HT1080 (cell line): ENCODE measurements at places on chromosomes 1 and 21. TPM values are rescaled to one million over a fixed set of nuclear protein-coding genes. Genes with fewer than 3 reads are reported as not detected.

KCND3 gene
- not detected in 2 replicates for total RNA-seq

DNA sequence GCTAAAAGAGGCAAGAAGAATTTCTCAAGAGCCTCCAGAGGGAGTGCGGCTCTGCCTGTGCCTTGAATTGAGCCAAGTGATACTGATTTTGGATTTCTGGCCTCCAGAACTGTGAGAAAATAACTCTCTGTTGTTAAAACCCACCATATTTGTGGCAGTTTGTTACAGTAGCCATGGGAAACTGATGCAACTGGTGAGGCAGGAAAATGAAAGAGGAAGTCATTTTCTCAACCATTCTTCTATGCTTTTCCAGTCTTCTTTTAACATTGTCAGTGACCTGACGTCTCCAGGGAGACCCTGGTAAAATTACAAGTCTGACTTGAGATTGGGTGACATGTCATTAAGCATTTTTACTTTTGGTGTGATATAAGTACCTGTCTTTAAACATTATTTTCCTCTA lies 5.8 kb downstream of the OR6P1 start:
- DNase-seq, result no peak

GRCh38 chr1:115755456-115756370 lies 12.8 kb downstream of the CASQ2 start:
- DNase-seq, result no peak

MMP23B gene
- total RNA-seq, result not detected in 2 replicates

C1QTNF12 gene
- 0.40 and 1.5 TPM in 2 replicates for total RNA-seq

DNA sequence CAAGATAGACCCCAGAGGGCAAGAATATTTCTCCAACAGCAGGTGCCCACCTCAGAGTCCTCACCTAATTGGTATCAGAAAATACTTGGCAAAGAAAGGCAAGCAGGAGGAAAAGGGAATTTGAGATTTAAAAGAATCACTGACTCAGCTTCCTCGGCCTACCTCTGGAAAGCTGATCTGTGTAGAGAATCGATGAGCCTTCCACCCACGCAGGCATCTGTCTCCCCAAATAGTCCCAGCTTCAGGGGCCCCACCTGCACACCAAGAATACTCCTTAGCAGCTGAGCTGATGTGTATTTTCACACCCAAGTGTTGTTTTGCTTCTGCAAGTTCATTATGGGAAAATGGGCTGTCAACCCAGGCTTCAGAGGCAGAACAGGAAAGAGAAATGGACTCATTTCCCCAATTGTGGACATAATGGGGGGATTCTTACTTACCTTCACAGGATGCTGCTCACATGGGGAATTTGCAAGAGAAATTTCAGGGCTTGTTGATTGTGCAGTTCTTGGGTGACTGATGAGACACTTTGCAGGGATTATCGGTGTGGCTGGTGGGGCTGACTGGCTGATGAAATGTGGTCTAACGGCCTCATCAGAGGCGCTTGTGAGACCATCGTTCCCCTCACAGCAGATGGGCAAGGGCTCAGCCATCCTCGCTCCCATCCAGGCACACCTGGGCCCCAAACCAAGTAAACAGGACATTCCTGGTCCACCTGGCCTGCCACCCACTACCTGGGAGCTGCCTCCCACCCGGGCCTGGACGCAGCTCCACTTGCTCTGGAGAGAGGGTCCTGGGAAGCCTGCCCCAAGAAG lies 436.3 kb downstream of the PTPRU start:
- no peak for DNase-seq

DNA sequence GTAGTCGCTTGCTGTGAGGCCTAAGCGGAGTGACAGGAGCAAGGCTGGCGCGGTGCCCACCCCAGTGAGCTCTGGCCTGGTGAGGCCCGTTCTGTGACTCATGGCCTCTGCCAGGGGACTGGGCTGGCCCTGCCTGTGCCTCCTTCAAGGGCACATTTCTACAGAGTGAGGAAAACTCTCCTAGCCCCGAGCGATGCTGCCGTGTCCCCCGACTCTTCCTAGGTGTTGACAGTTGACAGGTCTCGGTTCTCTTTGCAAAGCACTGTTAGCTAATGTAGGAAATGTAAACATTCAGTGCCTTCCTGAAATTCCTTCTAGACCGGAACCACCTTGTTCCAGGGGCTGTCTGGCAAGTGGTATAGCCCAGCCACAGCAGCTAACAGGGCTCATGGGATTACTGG lies 43.9 kb downstream of the ABCG1 start:
- peak; percentile 57 for DNase-seq

DNA sequence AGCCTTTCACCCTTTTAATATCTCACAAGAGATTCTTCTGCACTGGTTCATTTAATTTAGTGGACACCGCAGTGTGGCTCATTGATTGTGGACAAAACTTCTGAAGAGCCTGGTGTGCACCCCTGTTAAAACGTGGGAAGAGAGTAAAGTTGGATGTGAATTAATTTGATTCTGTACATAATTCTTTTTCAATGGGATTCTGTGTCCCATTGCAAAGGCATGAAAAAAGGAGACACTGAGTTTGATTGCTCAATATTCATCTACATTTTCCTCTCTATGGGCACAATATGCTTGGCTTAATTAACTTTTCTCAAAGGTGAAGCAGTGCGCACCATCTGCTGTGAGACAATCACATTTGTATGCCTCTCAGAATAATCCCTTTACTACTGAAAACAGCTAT lies 95.1 kb downstream of the BARHL2 start:
- no peak for DNase-seq

MCOLN3 gene
- total RNA-seq, result 3.7 and 4.1 TPM in 2 replicates

PDZK1 gene
- total RNA-seq, result not detected in 2 replicates

DNA sequence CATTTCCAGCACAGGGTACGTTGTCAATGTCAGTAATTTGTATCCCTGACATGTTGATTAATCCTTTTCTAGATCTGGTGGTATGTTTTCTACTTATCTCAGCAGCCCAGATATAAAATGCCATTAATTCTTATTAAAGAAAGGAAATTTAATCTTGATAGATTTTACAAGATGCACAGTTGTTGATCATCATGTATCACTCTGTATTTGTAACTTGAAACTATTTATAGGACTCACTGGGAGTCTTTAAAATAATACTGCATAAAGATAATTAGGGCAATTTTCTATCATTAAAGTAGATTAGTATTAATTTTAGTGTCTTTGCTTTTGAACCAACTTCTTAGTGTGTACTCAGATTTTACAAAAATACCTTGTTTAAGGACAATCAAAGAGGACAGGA lies 84.9 kb downstream of the GREM2 start:
- no peak for DNase-seq

- peak; percentile 15 for DNase-seq
Measured at GRCh38 chr1:186050360-186050759, 316.2 kb downstream of the HMCN1 start.

ZP4 gene
- total RNA-seq, result not detected in 2 replicates

GBP6 gene
- not detected in 2 replicates for total RNA-seq

GRCh38 chr21:45135868-45136267 lies 61.5 kb downstream of the ADARB1 start:
- DNase-seq, result no peak

KIAA1614 gene
- 0.11 and 0.40 TPM in 2 replicates for total RNA-seq

- DNase-seq, result peak; percentile 47
Measured at GRCh38 chr1:159188375-159188788, 16.3 kb upstream of the ACKR1 start.

GUCA2B gene
- not detected in 2 replicates for total RNA-seq

- DNase-seq, result no peak
Measured at GRCh38 chr1:117512728-117513321, 93.0 kb upstream of the TENT5C start.

DNA sequence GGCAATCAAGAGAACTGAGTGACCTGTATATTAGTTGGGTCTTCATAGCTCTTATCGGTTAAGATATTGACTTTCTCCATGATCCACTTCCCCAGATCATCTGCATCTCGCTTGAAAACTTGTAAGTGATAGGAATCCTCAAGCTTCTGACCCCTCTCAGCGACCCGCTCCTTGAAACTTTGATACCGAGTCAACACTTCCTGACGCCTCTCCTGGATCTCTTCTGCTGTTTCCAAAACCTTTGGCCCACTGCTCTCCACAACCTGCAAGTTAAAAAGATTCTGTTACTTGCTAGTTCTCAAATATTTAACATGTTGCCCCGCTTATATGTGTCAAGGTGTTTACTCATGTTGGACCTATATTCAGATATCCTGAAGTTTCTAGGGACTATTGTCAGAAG lies 1.4 kb downstream of the SPTA1 start:
- no peak for DNase-seq

DNA sequence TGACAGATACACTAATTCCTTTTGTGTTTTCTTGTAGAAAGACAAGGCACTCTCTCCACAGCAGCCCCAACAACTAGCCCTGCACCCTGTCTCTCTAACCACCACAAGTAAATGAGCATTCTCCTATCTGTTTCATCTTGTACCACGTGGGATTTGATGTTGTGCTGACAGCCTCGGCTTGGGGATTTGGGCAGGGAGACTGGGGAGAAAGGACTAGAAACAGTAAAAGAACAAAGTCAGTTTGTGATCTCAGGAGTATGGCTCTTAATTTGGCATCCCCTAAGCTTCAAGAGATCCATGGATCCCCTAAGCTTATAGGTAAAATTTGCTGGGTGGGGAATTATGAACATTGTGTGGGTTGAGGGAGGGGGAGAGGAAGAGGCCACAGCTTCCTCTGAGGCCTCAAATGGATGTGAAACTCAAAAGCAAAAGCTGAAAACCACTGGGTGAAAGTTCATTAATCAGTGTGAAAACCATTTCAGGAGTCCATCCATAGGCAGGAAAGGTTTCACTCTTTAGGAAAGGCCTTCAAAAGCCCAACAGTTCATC lies 3.1 kb downstream of the C1orf162 start:
- DNase-seq, result no peak

ADCY10 gene
- total RNA-seq, result not detected in 2 replicates
